ENCODE measurements at places on chromosomes 1 and 21.

DNA sequence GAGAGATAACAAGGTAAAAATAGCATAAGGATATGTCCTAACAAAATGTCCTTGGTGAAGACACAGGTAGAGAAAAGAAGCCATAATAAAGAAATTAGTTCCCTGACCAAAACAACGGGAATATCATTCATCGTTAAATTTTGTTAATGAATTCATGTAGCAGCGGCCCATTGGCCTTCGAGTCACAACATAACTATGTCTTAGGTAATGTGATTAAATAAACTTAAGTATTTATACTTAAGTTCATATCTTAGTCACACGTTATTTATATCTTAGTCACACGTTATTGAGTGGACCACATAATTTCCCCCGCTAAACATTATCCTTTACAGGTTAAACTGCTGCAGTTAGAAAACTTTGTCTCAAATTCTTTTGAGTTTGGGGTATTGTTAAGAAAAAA lies 1.2 kb downstream of the NEXN start:
- no peak for DNase-seq

DNA sequence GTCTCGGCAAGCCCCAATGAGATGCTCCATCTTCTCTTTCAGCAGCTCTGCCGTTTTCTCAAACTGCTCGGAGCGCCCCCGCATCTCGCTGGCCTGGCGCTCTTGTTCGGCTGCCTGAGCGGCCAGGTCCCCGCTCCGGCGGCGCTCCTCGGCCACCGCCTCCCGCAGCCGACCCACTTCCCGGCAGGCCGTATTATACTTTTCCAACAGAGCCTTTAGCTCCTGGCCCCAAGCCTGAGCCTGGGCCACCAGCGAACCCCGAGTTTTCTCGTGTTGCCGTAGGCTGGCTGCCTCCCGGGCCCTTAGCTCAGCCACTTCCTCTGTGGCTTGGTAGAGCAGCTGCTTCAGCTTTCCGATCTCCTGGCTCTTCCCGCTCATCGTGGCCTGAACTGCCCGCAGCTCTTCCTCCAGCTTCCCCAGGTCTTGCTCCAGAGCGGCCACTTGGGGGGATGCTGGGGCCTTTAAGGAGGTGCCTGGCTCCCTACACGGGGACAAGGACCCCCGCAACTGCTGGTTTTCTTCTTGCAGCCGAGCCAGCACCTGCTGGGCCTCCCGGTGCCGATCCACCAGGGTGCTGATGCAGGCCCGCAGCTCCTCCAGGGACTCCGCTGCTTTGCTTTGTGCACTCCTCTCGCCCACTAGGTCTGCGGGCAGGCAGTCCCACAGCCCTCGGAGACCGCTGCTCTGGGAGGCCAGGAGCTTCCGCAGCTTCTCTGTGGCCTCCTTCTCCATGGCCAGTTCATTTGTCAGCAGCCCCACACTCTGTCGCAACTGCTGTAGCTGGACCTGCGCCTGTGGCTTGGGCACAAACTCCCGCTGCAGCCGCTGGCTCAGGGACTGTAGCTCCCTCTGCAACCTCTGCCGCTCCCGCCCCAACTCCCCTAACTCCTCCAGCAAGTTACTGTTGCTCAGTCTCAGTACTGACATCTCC lies 13.4 kb upstream of the PIAS3 start:
- no peak for DNase-seq

- DNase-seq, result no peak
Observed at GRCh38 chr1:29176576-29176975, 5.1 kb downstream of the SRSF4 start.

GRCh38 chr1:54361342-54361741 lies 44.9 kb downstream of the SSBP3 start:
- DNase-seq, result no peak

GRCh38 chr1:158652721-158653334 lies 33.7 kb downstream of the SPTA1 start:
- DNase-seq, result no peak

DNA sequence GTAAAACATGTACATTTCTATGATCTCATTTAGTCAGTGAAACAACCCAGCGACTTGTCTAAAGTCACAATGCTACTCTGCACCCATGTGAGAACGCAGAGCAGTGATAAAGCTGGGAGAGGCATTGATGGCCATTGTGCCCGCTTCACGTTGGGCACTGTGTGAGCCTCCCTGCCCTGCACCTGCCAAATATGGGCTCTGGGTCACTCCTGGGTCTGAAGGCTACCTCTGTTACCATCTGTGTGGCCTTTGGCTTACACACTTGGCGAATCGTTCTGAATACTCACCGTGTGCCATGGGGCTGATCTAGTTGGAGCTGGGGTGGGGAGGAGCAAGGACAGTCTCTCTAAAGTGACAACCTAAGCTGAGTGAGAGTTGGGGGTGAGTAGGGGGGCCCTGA lies 29.9 kb downstream of the PCSK9 start:
- no peak for DNase-seq

DNA sequence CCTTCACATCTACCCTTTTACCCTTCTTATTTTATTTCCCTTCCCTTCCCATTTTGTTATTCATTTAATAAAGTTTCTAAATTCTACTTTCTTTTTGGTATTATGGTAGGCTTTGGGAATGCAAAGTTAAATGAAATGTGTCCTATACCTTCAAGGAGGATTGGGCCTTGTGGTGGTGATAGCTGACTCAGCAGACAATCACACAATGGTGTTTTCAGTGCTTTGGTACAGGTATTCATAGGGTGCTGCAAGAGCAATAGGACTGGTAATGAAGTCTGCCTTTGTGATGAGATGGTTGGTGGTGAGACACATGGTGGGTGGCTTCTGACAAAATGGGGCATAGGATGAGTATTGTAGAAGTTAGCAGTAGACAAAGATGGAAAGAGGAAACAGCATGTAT lies 21.9 kb upstream of the SPAG17 start:
- no peak for DNase-seq
